ENCODE measurements at places on chromosomes 7 and 10.

GRCh38 chr10:122420624-122421007 is 33.8 kb upstream of the ARMS2 start:
- DNase-seq: no peak

DNA sequence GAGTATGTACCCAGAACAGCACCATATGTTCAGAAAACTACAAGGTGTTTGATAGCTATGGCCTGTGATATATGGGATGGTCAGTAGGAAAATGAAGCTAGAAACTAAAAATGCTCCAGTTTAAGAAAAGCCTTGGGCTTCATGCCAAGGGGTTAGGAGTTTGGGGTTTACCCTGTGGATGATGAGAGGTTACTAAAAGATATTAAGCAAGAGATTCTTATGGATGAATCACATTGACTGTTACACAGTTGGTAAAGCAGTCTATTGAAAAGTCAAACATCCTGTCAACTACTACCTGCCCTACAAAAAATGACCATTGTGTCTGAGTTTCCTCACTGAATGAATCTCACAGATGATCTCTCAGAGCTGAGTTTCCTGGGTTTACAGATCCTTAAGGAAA is 166.2 kb upstream of the INHBA start:
- no peak for DNase-seq

- DNase-seq: no peak
Observed at GRCh38 chr7:143924851-143925250, 10.2 kb upstream of the OR2F2 start.

- no peak for DNase-seq
Observed at GRCh38 chr10:102115775-102116174, 4.4 kb downstream of the LDB1 start.

- DNase-seq: peak; percentile 1
Observed at GRCh38 chr10:21020545-21020944, 123.4 kb upstream of the NEBL start.

GRCh38 chr7:21911341-21911875 is 34.3 kb downstream of the CDCA7L start:
- no peak for DNase-seq

DNA sequence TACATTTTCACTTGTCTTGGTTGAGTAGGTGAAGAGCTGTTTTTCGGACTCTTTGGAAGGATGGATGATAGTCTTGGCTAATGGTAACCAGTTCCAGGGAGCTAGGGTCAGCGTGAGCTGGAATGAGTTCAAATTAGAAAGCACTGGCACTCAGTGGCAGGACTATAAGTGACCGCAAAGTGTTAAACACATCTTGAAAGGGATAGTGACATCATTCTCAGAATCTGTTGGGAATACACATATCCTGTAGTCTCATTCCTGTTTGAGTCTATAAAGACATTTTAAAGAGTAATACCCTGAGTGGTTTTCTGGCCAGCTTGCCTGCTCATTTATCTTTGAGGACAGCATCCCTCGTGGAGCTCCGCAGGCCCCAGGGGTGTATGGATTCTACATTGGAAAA is 56.7 kb upstream of the TMEM248 start:
- DNase-seq: no peak

GRCh38 chr10:89887830-89888229 is 186.4 kb downstream of the KIF20B start:
- no peak for DNase-seq

DNA sequence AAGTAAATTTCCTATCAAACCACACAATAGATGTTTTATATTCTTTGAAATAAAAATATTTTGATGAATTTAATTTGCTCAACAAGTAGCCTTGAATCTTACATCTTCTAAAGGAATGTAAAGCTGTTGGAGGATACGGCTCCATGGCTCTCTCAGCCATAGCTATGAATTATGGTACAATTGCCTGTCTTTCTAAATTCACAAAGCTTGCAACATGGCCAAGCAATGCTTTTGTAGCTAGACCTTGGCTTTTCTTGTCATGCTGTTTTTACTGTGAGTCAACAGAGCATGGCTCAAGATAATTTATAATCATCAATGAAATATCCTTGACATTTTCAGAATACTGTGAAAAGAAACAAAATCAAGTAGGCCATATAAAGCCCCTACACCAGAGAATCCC is 286.7 kb downstream of the CACNA2D1 start:
- no peak for DNase-seq

GRCh38 chr10:119393421-119393820 is 149.1 kb downstream of the RGS10 start:
- DNase-seq: no peak

DNA sequence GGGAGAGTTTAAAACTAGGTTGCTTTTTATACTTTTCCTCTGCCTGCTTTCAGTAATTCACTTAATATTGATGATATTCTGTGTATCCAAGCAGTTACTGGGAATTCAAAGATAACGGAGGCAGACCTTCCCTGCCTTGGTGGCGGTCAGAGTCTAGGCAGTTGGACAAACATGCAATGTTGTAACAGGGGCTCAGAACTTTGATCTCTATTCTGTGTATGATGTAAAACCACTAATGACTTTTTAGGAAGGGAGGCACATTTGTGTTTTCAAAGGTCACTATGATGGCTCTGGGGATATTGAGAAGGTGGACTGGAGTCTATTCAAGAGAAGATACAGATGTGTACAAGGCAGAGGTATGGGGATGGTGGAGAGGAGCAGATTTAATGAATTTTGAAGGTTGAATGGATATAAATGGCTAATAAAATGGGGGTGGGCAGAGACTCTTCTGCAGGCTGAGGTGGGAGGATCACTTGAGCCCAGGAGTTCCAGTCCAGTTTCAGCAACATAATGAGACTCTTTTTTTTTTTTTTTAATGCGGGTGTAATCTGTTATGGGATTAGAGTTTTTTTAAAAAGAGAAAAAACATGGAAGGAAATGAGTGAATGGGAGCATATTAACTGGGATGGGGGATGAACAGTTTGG is 5.7 kb upstream of the PON2 start:
- DNase-seq: no peak

DNA sequence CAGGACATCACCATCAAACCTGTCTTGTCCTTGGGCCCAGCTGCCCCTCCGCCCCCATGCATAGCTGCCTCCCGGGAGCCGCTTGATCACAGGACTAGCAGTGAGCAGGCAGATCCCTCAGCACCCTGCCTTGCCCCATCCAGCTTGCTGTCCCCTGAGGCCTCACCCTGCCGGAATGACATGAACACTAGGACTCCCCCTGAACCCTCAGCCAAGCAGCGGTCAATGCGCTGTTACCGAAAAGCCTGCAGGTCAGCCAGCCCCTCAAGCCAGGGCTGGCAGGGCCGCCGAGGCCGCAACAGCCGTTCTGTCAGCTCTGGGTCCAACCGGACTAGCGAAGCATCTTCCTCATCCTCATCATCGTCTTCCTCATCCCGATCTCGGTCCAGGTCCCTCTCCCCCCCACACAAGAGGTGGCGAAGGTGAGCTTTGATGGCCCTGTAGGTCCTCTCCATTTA is 5.2 kb upstream of the NOLC1 start:
- no peak for DNase-seq

Measured in T follicular helper cell (primary cell).